ENCODE measurements at places on chromosomes 4 and X. TPM values are rescaled to one million over a fixed set of nuclear protein-coding genes. Genes with fewer than 3 reads are reported as not detected.

CT45A10 gene
- 1.8 TPM for total RNA-seq

NPY5R gene
- not detected for total RNA-seq

MAB21L2 gene
- total RNA-seq = 2.6 TPM

GPM6B gene
- 0.68 TPM for total RNA-seq

TCEAL2 gene
- total RNA-seq = 9.1 TPM

CCDC160 gene
- not detected for total RNA-seq

TRPC5OS gene
- not detected for total RNA-seq

TMEM156 gene
- 33.7 TPM for total RNA-seq

PABPC1L2B gene
- total RNA-seq = 0.06 TPM

H2BW2 gene
- total RNA-seq = not detected

LONRF3 gene
- 2.2 TPM for total RNA-seq

DCAF4L1 gene
- 0.23 TPM for total RNA-seq

ETNPPL gene
- 0.11 TPM for total RNA-seq

SLC10A4 gene
- not detected for total RNA-seq
